ENCODE measurements at places on chromosomes 3 and 15.

GRCh38 chr3:69241769-69242168, 119.4 kb upstream of the LMOD3 start:
- no peak for DNase-seq

DNA sequence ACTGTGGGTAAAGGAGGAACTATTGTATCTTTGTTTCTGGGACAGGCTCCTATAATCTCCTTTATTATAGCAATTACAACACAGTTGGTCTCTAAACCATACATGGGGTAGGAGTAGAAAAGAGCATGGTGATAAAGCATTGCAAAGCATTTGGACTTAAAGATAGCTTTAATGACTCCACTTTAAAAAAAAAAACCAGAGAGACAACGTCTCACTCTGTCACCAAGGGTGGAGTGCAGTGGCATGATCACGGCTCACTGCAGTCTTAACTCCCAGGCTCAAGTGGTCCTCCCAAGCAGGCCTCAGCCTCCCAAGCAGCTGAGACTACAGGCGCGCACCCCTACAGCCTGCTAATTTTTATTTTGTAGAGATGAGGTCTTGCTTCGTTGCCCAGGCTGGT, 68.2 kb downstream of the DENND4A start:
- DNase-seq, result no peak

- no peak for DNase-seq
Observed at GRCh38 chr3:123444744-123445143, 4.1 kb downstream of the ADCY5 start.

GRCh38 chr3:46143951-46144473, 64.1 kb downstream of the CCR1 start:
- no peak for DNase-seq

Measured in central memory CD8-positive, alpha-beta T cell (primary cell).